ENCODE measurements at places on chromosomes 3 and 15. TPM values are rescaled to one million over a fixed set of nuclear protein-coding genes. Genes with fewer than 3 reads are reported as not detected.

DNA sequence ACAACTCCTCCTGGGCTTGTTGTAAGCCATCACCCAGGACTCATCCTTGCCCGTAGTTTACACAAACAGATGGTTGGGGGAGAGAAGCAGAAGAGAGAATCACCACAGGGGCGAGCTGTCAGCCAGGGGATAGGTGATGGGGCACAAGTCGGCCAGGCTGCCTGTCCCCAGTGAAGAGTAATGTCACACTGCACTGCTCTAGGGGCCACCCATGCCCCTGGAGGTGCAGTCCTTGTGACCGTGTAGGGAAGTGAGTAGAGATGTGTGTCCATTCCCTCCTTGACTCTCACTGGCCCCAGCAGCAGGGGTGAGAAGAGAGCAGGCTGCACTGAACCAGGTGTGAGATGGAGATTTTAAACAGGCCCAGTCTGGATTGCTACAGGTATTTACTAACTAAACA, 17.1 kb upstream of the PRSS50 start:
- DNase-seq: no peak

GRCh38 chr3:148911173-148911572, 46.1 kb downstream of the CPA3 start:
- no peak for DNase-seq

DNA sequence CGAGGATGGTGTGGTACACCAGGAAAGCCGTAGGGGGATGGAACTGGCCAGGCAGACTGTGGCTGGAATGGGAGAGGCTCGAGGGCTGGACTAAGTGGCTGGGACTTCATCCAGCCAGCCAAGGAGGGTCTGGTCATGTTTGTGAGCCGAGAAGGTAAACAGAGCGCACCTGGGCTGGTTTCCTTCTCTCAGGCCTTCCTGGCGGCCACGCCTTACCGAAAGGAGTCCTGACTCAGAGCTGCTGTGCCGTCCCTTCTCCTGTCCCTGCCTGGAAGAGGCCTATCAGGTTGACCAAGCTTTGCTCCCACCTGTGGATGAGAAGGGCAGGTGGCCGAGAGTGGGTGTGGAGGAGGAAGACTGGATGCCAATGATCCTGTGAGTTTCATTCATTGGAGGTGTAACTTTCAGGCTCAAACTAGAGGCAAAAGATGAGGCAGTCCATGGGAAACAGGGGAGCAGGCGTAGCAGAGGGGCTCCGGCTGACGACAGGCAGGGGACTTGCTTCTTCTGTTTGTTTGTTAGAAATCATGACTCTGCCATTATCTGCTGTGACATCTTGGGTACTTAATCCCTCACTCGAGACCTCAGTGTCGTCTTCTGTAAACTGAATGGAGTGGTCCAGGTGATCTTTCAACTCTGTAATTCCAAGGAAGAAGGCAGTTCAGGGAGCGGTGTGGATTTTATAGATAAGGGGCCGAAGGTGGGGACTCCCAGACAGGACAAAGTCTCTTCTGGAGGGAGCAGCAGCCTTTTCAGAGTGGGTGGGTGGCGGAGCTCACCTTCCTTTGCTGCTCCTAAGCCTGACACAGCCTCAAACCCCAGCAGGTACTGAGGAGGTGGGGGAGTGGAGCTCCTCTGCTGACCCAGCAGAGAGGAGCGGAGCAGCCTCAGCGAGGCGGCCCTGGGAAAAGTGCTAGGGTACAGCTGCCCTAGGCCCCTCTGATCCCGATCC, 71.8 kb upstream of the GATM start:
- DNase-seq: no peak

FETUB gene
- not detected for total RNA-seq

THAP10 gene
- total RNA-seq: 9.4 TPM

DNA sequence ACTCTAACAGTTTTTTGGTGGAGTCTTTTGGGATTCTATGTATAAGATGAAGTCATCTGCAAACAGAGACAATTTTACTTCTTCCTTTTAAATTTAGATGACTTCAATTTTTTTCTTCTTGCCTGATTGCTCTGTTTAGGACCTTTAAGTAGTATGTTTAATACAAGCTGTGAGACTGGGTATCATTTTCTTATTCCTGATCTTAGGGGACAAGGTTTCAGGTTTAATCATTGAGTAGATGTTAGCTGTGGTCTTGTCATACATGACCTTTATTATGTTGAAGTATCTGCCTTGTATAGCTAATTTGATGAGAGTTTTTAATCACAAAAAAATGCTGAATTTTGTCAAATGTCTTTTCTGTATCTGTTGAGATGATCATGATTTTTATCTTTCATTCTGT, 20.6 kb downstream of the GRM2 start:
- DNase-seq: no peak

- DNase-seq: no peak
These were observed 12.4 kb downstream of the NDUFB4 start for GRCh38 chr3:120608506-120608905.

DNA sequence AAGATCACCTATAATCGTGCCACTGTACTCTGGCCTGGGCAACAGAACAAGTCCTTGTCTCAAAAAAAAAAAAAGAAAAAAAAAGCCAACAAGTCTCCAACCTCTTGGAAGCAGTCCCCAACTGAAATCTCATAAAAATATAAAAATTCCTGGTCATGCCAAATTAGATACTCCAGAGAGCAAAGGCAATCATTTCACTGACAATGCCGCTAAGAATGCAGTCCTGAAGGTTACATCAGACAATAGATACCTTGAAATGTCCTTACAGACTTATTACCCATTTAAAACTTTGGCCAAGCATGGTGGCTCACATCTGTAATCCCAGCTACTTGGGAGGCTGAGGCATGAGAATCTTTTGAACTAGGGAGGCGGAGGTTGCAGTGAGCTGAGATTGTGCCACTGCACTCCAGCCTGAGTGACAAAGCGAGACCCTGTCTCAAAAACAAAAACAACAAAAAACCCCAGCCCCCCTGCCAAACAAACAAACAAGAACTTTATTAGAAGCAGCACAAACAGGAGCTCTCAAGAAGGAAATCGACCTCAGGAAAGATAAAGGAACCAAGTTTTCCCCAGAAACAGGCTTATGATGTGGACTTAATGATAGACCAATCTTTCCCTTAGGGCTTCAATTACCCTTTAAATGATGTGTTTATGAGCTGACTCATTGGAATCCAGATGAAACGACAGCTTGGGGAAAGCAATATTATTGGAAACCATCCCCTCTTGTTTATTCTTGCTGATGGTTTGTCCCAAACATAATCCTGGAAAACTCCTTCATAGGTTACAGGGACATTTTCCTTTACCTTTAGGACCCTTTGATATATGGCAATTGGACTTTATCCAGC, 53.1 kb upstream of the XCR1 start:
- no peak for DNase-seq

- DNase-seq: no peak
These were observed 734.2 kb downstream of the MCTP2 start for GRCh38 chr15:94965593-94965992.

GRCh38 chr15:35696767-35697231, 150.8 kb upstream of the DPH6 start:
- peak; percentile 72 for DNase-seq

GRCh38 chr3:138317687-138318086, 12.0 kb downstream of the NME9 start:
- no peak for DNase-seq

PLOD2 gene
- total RNA-seq: 130 TPM

- no peak for DNase-seq
These were observed 32.2 kb upstream of the B3GNT5 start for GRCh38 chr3:183220828-183221227.

DNA sequence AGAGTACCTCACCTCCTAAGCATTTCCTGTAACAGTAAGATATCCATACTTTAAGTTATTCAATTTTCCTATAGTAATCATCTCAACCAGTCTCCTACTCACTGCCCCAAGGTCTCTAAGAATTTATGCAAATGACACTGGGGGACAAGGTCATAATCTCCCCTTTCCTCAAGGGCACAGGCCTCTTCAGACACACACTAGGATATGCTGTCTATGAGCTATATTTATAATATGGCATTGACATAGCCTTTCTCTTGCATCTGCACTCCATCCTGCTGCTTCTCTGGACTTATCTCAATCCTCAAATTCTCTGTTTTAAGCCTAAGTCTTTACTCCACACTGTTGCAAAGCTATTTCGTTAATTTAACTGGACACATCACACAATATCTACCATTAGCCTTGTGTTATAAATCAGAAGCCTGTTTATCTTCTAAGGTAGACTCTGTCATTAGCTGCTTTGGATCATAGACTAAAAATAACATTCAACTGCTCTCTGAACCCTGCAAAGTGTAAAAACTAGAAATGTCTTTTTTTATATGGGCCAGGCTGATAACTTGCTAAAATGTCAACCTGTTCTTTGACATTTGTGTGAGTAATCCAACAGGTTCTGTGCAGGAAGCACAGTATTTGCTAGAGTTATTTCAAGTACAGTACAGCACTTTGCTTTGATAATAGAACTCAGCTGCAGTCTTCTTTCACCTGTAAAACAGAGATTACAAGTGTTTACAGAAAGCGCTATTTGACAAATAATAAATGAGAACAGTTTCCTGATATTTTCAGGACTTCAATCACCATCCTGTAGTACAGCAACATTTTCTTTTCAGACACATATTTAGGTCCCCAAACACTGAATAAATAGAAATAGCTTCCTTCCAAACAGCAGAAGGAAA, 17.8 kb upstream of the SEC62 start:
- DNase-seq: no peak

DNA sequence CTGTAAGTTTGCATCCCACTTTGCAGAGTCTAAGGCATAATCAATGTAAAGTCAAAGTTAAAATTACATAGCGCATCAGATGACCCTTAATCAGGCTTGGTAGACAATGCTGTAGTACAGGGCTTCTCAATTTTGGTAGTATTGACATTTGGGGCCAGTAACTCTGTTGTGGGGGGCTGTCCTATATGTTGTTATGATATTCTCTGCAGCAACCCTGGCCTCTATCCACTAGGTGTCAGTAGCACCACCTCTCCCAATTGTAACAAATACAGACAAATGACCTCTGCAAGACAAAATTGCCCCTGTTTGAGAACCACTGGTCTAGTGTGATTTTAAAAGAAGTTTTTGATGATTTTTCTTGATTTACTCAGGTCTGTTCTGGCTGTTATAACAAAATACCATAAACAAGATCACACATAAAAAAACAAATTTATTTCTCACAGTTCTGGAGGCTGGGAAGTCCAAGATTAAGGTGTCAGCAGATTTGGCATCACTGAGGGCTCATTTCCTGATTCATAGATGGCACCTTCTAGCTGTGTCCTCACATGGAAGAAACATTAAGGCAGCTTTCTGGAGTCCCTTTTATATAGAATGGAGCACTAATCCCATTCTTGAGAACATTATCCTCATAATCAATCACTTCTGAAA, 37.6 kb upstream of the SLC9A9 start:
- peak; percentile 60 for DNase-seq

DNA sequence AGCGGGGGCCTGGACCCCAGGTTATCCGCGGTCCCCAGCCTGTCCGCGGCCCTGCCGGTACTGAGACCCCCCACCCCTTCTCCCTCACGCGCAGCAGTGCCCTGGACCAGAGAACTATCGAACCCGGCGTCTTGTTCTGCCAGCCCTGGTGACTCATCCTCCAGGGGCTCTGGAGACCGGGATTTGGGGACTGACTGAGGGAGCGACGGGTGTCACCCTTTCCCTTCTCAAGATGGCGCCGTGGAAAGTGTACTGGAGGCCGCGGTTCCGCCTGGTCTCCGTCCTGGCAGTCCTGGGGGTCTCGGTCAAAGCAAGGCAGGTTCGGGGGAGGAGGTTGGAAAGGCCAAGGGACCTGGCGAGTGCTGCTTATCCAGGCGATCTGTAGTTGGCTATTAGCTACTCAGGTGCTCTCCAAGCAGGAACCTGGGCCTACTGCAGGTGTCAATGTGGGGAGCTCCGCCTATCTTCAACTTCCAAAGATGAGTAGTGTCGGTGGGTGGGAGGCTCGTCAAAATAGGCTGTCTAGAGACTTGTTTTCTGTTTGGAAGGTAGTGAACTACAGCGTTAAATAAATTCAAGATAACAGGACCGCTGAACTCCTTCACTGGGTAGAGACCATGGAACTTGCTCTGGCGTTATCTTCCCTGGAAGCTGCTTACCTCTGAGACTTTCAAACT, 790 bp downstream of the RAB5A start:
- no peak for DNase-seq

LMLN gene
- 6.1 TPM for total RNA-seq

DNA sequence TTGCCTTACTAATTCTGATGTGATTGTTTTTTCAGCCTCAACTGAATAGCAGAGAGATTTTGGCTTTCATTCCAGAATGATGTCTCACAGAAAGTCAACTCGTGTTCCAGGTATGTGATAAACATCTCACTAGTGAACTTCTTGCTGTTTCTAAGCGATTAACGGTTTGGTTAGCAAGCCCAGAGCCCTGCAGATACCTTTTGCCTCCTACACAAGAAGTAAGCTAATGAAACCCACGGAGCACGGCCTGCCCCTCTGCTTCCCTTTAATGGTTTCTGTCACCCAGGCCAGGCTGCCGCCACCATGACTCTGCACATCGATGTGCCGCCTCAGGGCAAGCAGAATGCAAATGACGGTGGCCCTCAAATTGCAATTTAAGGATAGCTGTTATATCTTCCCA, 155.9 kb upstream of the ICE2 start:
- no peak for DNase-seq

PRR20G gene
- total RNA-seq: not detected

UBE2E2 gene
- total RNA-seq: 16.9 TPM

GRCh38 chr3:50430950-50431435, 71.7 kb upstream of the TMEM115 start:
- DNase-seq: no peak

- no peak for DNase-seq
These were observed 251.9 kb upstream of the HES1 start for GRCh38 chr3:193884027-193884426.

DNA sequence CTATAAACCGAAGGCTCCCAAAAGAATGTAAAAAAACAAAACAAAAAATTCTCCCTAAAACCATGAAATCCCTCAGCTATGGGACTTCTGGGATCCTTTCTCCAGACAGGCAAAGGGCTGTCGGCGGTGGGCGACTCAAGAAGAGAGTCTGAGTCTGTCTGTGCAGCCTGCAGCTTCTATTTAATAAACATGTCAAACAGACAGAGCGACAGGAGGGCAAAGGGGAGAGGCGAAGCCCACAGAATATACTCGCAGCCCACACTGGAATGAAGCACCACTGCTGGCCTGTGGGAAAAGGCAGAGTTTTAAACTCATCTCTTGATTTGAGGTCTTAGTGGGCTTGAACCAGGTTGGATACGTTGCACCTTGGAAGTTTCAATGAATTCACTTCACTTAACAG, 40.2 kb downstream of the ISL2 start:
- DNase-seq: no peak

DNA sequence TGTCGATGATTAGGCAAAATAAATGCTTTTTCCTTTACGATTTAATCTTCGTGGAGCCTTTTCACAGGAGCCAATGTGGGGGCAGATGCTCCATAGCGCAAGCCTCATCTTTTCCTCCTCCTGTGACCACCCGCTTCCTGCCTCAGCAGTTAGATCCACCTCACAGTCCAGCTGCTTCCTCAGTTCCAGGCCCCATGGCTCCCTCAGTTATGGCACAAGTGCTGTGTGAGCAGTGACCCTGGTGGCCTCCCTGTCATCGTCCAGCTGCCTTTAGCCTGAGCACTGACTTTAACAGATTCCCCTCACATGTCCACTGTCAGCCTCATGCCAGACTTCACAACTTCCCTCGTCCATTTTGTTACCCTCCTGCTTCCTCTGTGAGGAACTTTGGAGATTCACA, 424.6 kb upstream of the GBE1 start:
- no peak for DNase-seq

GRCh38 chr3:119530456-119530855, 29.0 kb downstream of the CD80 start:
- no peak for DNase-seq

- peak; percentile 77 for DNase-seq
These were observed 14.3 kb downstream of the SMC4 start for GRCh38 chr3:160413613-160414248.

- no peak for DNase-seq
These were observed 388 bp downstream of the ACY1 start for GRCh38 chr3:51983578-51984268.

All from H4 (cell line).